ENCODE measurements at places on chromosomes 4 and X.

DNA sequence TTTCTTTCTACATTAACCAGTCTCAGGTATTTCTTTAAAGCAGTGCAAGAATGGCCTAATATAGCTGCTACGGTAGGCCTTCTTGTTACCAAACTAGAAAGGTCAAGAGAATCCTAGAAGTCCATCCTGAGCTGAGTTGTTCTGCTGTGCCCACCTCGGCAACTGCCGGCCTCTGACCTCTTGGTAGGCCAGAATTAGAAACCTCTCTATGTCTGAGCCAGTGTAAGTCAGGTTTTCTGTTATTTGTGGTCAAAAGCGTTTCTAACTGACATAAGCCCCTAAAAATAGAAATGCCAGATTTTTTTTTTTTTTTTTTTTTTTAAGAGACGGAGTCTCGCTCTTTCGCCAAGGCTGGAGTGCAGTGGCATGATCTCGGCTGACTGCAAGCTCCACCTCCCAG is 43.1 kb downstream of the SOWAHB start:
- no peak for DNase-seq

DNA sequence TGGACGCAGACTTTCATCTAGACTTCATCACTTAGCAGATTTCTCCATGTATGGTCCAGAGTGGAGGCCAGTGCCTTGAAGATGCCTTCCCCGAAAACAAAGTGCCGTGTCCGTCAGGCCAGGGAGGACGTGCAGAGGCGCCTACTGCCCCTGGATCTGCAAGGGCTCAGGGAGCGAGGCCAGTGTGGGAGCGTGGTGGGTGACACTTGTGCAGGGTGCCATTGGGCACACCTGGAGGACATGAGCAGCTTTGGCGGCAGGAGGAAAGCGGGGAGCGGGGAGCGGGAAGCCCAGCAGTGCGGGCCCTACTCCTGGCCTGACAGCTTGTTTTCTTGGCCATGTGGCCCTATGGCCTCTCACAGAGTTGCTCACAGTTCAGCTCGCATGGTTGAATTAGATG is 25.8 kb downstream of the WFS1 start:
- DNase-seq: no peak

GRCh38 chrX:13742397-13743176 is 8.0 kb downstream of the OFD1 start:
- DNase-seq: no peak

DNA sequence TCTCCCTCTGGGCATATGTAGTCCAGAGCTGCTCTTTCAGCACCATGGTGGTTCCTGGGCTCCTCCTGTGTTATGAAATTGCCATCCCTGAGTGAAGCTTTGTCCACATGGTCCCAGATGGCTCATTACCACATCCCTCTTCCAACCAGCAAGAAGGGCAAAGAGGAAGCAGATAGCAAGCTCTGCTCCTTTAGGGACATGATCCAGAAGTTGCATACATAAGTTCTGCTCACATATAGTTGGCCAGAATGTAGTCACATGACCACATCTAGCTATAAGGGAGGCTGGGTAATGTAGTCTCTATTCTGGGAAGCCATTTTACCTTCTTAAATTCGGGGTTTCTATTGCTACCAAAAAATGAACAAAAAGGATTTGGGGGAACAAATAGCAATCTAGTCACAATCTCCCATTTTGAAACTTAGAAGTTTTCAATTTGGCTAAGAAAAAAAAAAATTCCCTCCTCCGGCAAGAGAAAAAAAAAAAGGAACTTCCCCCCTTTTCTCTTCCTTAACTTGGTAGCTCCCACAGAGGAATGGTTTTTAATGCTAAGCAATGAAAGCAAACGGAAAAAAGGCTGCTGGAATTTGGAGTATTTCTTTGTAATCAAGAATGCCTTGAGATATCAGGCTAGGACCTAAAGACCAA is 88.2 kb upstream of the USP9X start:
- peak; percentile 28 for DNase-seq

DNA sequence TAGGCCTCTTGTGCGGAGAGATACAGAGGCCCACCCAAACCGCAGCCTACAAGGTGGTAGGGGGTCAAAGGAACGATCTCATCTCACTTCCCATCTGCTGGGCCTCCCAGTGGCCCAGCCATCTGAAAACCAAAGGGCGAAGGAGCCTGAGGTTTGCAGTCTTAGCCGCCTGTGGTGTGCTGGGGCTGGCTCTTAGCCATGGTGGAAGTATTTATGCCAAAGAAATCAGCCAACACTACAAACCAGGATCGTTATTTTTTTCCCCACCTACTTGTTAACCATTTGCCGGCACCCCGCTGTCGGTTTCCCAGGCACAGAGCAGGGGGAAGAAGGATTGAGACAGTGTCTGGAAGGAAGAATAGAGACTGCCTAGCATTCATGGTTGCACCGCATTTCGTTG is 30.9 kb upstream of the CDKL5 start:
- DNase-seq: no peak

GRCh38 chr4:45183905-45184304 is 457.5 kb upstream of the GNPDA2 start:
- no peak for DNase-seq

- no peak for DNase-seq
These were observed 39.2 kb upstream of the GPR78 start for GRCh38 chr4:8540991-8541390.

- no peak for DNase-seq
These were observed 532 bp upstream of the SH3BP2 start for GRCh38 chr4:2792396-2792710.

- DNase-seq: no peak
These were observed 174.0 kb downstream of the SOWAHB start for GRCh38 chr4:76723924-76724323.

- DNase-seq: no peak
These were observed 223.5 kb upstream of the MBNL3 start for GRCh38 chrX:132712350-132712749.

GRCh38 chr4:117210551-117210950 is 125.2 kb upstream of the TRAM1L1 start:
- DNase-seq: no peak
